ENCODE measurements at places on chromosomes 1 and 21.
A peak's percentile ranks its signal among the peaks of the same experiment; 100 is the strongest.

DNA sequence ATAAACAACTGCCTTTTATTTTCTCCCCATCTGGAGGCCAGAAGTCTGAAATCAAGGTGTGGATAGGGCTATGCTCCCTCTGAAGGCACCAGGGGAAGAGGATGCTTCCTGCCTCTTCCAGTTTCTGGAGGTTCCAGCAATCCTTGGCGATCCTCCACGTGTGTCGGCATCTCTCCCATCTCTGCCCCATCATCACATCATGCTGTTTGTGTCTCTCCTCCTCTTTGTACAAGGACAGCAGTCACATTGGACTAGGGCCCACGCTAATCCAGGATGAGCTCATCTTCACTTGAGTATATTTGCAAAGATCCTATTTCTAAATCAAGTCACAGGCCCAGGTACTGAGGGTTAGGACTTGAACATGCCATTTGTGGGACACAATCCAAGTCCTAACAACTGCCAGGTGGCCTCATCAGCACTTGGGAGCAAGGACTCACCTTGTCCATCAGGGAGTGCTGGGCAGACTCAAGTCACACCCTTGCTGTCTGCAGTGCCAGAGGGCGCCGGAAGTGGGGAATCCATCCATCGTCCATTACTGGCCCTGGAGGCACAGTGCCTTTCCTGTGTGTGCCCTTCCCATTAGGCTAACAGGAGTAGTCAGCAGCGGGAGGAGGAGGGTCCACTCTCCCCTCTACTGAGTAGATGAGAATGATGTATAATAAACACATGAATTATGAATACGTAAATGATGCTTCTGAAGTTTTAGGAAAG lies 185.4 kb upstream of the AJAP1 start:
- peaks cover 3% of the 10 kb centered on the region for H3K27me3 ChIP-seq
- H3K36me3 ChIP-seq = no peaks in the 10 kb centered on the region
- no peak overlapping the region for H3K4me3 ChIP-seq
- DNase-seq = no peak

GRCh38 chr1:24085546-24085945 lies 26.4 kb downstream of the MYOM3 start:
- H3K4me3 ChIP-seq = no peak overlapping the region
- no peaks in the 10 kb centered on the region for H3K4me1 ChIP-seq
- H3K36me3 ChIP-seq = no peaks in the 10 kb centered on the region

DNA sequence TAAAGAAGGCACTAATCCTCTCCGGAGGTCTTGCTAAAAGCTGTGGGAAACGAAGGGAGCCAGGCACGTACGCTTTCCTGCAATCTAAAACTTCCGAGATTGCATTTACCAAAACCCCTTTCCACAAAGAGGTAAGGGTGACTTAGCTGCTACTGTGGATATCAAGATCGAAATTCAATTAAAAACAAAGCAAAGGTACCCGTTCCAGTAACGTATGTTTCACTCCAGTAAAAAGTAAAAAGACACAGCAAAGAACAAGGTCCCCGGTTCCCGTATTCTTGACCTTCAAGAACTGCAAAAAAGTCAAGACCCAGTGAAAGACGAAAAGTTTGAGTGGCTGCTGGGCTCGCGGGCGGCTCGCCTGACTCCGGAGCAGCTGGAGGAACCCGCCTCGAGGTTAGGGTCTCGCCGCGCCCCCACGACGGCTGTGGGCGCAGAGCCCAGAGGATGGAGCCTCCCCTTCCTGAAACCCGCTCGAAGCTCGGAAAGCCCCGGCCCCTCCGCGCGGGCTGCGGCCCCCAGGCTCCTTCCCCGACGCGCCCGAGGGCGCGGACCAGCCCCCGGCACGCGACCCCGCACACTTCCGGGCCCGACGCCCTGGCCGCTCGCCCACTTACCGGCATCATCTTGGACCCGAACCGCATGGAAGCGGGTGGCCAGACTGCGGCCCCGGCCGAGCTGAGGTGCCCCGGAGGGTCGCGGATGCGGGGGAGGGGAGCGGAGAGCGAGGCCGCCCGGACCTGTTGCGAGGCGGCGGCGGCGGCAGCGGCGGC lies 524 bp downstream of the TP53BP2 start:
- DNase-seq = peak; percentile 68
- H3K36me3 ChIP-seq = peaks cover 4% of the 10 kb centered on the region
- peak overlapping the region; percentile 91 for H3K27ac ChIP-seq
- H3K27me3 ChIP-seq = no peaks in the 10 kb centered on the region

GRCh38 chr1:110091791-110092190 lies 20.5 kb upstream of the UBL4B start:
- H3K36me3 ChIP-seq = no peaks in the 10 kb centered on the region
- H3K27me3 ChIP-seq = peaks cover 19% of the 10 kb centered on the region
- H3K4me3 ChIP-seq = no peak overlapping the region

DNA sequence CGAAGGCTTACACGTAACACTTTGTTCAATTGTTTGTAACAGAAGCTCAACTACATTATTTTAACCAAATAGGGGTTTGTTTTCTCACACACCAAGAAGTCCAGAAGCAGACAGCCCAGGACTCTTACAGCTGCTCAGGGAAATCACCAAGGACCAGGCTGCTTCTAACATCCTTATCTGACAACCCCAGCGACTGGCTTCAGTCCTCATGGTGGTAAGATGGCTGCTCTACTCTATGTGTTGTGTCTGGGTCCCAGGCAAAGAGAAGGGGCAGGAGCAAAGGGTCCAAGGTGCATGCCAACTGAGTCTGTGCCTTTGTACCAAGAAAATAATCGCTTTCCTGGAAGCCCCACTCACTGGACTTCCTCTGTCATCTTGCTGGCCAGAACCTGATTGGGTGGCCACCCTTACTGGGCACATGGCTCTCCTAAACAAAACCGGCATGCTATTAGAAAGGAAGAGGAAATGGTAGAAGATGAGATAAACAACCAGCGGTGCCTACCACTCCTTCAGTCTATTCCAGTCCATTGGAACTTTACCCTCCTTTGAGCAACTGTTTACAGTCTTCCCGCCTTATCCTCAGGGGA lies 34.1 kb upstream of the LRRC8D start:
- peaks cover 2% of the 10 kb centered on the region for H3K4me1 ChIP-seq
- no peaks in the 10 kb centered on the region for H3K36me3 ChIP-seq
- no peak overlapping the region for H3K27ac ChIP-seq
- DNase-seq = no peak
- H3K4me3 ChIP-seq = no peak overlapping the region
- H3K27me3 ChIP-seq = no peaks in the 10 kb centered on the region

GRCh38 chr1:58861076-58861475 lies 77.2 kb upstream of the JUN start:
- H3K36me3 ChIP-seq = no peaks in the 10 kb centered on the region
- no peaks in the 10 kb centered on the region for H3K27me3 ChIP-seq
- no peak overlapping the region for H3K27ac ChIP-seq
- no peak for DNase-seq
- peaks cover 35% of the 10 kb centered on the region for H3K4me1 ChIP-seq

DNA sequence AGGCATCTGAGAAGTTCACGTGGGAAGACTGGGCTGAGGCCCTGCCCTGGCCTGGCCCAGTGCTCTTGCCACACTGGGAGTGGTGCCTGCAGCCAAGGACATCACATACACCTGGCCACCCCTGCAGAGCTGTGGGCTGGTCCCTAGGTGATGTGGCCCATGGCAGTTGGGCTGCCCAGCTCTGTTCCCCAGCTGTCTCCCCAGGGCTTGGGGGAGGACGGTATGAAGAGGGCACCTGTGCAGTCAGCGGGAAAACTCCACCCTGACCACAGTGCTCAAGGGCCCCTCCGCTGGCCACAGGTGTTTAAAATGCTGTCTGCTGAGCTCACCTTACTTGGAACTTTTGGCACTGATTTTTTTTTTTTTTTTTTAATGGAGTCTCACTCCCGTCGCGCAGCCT lies 120.4 kb upstream of the SLC25A33 start:
- no peak overlapping the region for H3K4me3 ChIP-seq
- no peak for DNase-seq
- no peak overlapping the region for H3K27ac ChIP-seq
- peaks cover 75% of the 10 kb centered on the region for H3K4me1 ChIP-seq

DNA sequence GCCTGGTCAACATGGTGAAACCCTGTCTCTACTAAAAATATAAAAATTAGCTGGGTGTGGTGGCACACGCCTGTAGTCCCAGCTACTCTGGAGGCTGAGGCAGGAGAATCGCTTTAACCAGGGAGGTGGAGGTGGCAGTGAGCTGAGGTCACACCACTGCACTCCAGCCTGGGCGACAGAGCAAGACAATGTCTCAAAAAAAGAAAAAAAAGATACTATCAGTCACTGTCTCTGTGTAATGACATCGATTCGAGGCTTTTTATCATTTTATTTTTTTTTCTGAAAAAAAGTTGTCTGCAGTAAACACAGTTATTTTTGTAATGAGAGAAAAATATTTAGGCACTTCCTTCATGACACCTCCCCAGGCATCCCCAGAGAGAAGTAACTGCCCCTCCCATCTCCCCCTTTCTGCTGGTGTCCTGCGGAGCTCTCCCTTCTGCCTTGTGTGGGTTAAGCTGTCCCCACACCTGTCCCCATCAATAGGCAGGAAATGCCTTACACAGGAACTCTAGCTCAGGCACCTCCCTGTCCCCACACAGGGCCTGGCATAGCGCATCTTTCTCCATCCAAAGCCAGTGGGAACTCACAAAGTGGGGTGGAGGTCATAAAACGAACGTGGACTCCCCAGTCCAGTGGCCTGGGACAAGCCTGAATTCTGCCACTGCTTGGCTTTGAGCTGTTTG lies 132.0 kb downstream of the SYF2 start:
- H3K27ac ChIP-seq = no peak overlapping the region
- H3K36me3 ChIP-seq = no peaks in the 10 kb centered on the region
- H3K4me1 ChIP-seq = peaks cover 36% of the 10 kb centered on the region
- H3K27me3 ChIP-seq = peaks cover 6% of the 10 kb centered on the region
- no peak for DNase-seq

DNA sequence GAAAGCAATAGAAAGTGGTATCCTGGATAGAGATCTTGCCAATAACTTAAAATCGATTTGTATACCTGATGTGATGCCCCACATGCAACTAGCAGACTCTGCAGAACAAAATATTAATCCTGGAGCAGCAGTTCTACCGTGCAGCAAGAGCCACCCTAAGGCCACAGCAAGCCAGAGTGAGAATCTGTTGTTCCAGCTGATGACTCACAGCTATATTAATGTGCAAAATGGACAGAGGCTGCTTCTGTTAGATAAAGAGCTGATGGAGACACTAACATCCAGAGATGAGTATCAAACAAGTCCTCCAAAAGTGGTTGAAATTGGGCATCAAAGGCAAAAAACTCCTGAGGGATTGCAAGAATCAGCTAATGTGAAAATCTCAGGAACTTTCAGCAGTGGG lies 127.8 kb downstream of the MACF1 start:
- no peak overlapping the region for H3K4me3 ChIP-seq
- no peak for DNase-seq
- H3K27me3 ChIP-seq = no peaks in the 10 kb centered on the region
- H3K27ac ChIP-seq = no peak overlapping the region
- H3K36me3 ChIP-seq = peaks cover 97% of the 10 kb centered on the region
